Right ventricle myocardium inferior (tissue), 1 donor: ENCODE measurements at places on chromosomes 1 and 21. TPM values are rescaled to one million over a fixed set of nuclear protein-coding genes. Genes with fewer than 3 reads are reported as not detected.

GRCh38 chr21:39005502-39005787 lies 177.8 kb downstream of the PSMG1 start:
- DNase-seq = no peak

GRCh38 chr21:15732290-15732995 lies 2.7 kb downstream of the USP25 start:
- DNase-seq = no peak

DNA sequence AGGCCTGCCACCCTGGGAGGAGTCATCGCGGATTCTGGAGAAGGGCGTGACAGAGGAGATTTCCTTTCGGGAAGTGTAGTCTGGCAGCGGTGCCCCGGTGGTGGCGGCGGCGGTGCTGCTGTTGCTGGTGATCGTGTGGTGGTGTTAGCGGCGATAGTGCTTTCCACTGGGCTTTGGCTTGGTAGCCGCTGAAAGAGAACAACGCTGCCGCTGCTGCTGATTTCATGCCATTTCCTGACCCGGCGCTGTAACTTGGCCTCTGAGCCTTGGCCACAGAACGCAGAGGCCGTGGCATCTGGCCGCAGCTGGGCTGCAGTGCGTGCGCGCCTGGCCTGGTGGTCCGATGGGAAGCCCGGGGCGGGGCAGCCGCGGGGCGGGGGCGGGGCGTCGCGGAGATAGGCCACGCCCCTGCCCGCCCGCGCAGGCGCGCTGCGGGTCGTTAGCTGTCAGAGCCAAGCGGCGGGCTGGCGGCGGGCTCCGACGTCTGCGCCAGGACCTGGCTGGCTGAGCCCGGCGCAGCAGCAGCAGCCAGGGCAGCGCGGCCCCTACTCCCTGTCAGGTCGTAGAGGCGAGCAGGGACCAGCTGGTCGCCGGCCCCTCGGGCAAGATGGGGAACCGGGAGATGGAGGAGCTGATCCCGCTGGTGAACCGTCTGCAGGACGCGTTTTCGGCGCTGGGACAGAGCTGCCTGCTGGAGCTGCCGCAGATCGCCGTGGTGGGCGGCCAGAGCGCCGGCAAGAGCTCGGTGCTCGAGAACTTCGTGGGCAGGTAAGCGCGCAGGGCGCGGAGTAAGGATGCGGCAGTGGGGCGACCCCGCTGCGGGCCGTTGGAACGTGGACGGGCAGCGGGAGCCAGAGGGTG lies at the start of gene DNM3:
DNM3 (plus strand) TSS at position 449 of the 861 bp plus-strand sequence; CDS start at position 608, 159 bp downstream.
- peak; percentile 93 for DNase-seq

DNA sequence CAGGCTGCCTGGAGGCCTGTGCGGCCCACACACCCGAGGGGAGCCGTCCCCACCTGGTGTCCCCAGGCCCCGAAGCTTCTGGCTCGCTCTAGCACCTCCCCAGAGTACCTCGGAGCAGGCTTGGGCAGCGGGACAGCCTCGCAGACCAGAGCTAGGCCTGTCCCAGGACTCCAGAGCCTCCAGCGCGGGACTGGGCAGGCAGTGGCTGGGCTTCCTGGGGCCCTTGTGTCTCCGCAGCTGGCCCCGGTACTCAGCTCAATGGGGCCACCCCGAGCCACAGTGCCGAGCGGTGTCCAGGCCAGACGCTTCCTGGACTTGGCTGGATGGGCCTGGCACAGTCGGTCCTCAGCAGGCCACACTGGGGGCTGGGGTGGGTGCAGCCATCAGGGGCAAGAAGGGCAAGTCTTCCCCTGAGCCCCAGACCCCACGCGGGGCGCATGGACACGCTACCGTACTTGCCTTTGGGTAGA lies 4.9 kb downstream of the SCNN1D start:
- DNase-seq = peak; percentile 56

GRCh38 chr1:47912756-47913155 lies 84.4 kb downstream of the TRABD2B start:
- no peak for DNase-seq

Gene IQGAP3
- 1.2 TPM for total RNA-seq

Gene TRIM17
- 0.38 TPM for total RNA-seq
